Pancreas (tissue), 10 donors: ENCODE measurements at places on chromosomes 16 and 17. TPM values are rescaled to one million over a fixed set of nuclear protein-coding genes. Genes with fewer than 3 reads are reported as not detected.

Gene KRT222
- 1.4 TPM for polyA plus RNA-seq

Gene TPSD1
- 0.26 TPM for polyA plus RNA-seq

Gene NAGS
- 1.8 TPM for polyA plus RNA-seq

Gene RCVRN
- 0.26 TPM for polyA plus RNA-seq

Gene CMTM2
- polyA plus RNA-seq = 0.65 TPM

Gene HS3ST3B1
- 2.3 TPM for polyA plus RNA-seq

Gene NLRC3
- 0.40 TPM for polyA plus RNA-seq

Gene TP53TG3C
- polyA plus RNA-seq = not detected

Gene NPIPA2
- polyA plus RNA-seq = 4.4 TPM

Gene FOXN1
- 0.02 TPM for polyA plus RNA-seq

Gene BICDL2
- polyA plus RNA-seq = 325 TPM

Gene GRIN2A
- 0.11 TPM for polyA plus RNA-seq

Gene TNFRSF13B
- not detected for polyA plus RNA-seq

Gene TMC8
- polyA plus RNA-seq = 1.5 TPM

Gene SEPTIN12
- polyA plus RNA-seq = 1.4 TPM

Gene DNASE1L2
- 3.4 TPM for polyA plus RNA-seq

Gene CACNA1G
- 0.02 TPM for polyA plus RNA-seq

Gene TP53TG3E
- polyA plus RNA-seq = not detected

Gene KRTAP1-1
- polyA plus RNA-seq = 0.68 TPM

Gene AOC3
- polyA plus RNA-seq = 6.2 TPM

Gene HNF1B
- 36.5 TPM for polyA plus RNA-seq

Gene FA2H
- polyA plus RNA-seq = 4.8 TPM

Gene PPY
- polyA plus RNA-seq = 392 TPM

Gene CLEC19A
- not detected for polyA plus RNA-seq

Gene GJD3
- polyA plus RNA-seq = not detected
